ENCODE measurements at places on chromosomes 11 and 22. TPM values are rescaled to one million over a fixed set of nuclear protein-coding genes. Genes with fewer than 3 reads are reported as not detected.

DNA sequence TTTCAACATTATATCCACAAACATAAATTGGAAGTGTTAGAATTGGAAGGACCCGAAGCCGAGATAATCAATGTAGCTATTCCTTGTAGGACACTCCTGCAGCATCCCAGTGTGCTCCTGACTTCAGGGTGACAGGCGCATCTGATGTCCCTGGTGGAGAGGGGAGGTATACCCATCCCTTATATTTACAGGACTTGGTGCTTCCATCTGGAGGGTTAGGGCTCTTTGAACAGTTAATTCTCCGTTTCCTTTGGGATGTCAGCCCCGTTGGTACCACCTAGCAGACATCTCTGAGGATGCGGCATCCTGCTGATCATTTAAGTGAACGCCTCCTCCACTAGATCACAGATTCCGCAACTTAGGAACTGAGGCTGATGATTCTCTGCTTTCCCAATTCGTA, 451.3 kb downstream of the OPCML start:
- no peak for DNase-seq

Gene LRRC56
- 2.2 TPM for total RNA-seq

GRCh38 chr11:32109138-32109537, 18.3 kb downstream of the RCN1 start:
- no peak for DNase-seq

- DNase-seq: no peak
Measured at GRCh38 chr11:57314221-57314973, 10.4 kb downstream of the TNKS1BP1 start.

GRCh38 chr22:21797444-21798221, 62.0 kb upstream of the YPEL1 start:
- DNase-seq: no peak

Gene AIP
- total RNA-seq: 191 TPM

DNA sequence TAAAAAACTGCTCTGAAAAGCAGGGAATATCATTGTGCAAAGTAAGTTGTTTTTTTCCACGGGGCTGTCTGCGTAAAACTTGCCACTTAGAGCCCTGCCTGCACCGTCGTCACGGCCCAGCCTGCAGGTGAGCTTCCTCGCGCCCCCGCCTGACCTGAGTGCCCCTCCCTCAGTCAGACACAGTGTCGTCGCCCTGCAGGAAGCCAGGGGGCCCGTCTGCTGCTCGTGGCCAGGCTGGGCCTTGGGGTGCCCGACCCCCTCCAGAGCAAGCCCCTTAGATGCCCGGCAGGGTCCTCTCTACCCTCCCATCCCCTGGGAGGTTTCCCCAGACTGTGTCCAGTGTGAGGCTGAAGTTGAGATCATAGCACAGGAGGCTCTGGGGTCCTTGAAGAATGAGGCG, 31.6 kb downstream of the SBF1 start:
- DNase-seq: no peak

- no peak for DNase-seq
Measured at GRCh38 chr22:34294476-34294875, 374.2 kb upstream of the LARGE1 start.

GRCh38 chr22:26983311-26983710, 325.9 kb downstream of the MIAT start:
- DNase-seq: no peak

DNA sequence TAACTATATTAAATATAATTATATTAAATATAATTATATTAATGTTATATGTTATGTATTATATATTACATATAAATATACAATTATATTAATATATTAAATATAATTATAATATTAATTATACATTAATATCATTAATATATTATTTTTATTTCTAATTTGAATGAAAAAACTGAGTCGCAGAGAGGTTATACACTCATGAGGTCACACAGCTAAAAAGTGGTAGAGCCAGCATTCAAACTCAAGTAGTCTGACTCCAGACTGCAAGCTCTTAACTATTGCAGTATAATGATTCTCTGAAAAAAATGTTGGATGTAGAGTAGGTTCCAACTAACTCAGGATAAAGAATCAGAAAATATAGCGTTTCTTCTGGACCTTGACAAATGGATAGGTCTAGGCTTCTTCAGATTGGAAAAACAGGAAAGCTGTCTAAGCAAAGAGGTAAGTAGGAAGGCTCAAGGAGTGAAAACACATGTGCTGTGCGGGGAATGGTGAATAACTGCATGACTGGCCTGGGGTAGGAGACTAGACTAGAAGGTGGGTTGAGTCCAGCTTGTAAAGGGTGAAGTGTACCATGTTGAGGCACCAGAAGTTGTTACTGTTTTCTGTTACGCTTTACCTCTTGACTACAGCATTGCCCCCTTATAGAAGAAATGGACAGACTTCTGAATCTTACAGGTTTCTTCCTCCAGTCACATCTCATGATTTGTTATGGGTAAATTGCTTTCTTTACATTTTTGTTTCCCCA, 80.3 kb downstream of the TRIM44 start:
- no peak for DNase-seq

- no peak for DNase-seq
Measured at GRCh38 chr22:19110646-19111045, 11.6 kb downstream of the DGCR2 start.

Gene OLFML1
- not detected for total RNA-seq

All from activated T-helper 2 cell treated with anti-CD3 and anti-CD28 coated beads, Interferon-gamma antibody, Interleukin-2, Interleukin-4, amounts not matched to agents 10 μg/mL and 5 μg/mL and 100 μg/mL, durations not matched to agents 14 hours and 24 hours and 36 hours (primary cell).